ENCODE measurements at places on chromosomes 2 and 18.

DNA sequence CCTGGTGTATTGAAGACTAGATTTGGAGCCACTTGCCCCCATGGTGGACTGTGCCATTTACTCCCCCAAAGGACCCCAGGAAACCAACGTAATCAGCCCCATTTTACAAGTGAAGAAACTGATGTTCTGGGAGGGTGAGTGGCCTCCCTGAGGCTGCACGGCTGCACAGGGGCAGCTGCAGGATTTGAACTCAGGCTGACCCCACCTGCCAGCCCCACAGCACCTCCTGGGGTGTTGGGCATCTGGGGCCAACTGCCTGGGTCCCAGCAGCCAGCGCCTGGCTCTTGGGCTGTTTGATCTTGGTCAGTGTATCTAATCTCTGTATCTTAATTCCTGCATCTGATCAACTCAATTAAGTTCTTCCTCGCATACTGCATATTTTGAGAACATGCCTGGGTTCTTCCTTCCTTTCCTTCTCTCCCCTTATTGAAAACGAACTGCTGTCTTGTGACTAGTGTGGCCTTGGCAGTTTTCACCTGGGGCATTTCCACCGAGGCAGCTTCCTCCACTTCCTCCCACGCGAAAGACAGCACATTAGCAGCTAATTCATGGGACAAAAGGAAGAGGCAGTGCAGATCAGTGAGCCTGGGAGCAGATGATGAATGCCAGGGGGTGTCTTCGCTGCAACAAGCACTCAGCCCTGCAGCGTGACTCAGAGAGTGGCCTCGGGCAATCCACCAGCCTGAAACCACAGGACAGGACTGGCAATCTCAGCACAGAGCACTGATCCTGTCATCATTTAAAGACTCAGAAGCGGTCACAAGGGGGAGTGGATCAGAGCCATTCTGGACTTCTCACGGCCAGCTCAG is 184.1 kb upstream of the RAB12 start:
- DNase-seq: no peak

GRCh38 chr2:225429717-225430116 is 30.2 kb downstream of the NYAP2 start:
- DNase-seq: no peak

- DNase-seq: peak; percentile 42
Observed at GRCh38 chr18:44840058-44840790, 159.5 kb downstream of the SETBP1 start.

GRCh38 chr18:22778996-22779395 is 154.1 kb upstream of the RBBP8 start:
- DNase-seq: no peak

DNA sequence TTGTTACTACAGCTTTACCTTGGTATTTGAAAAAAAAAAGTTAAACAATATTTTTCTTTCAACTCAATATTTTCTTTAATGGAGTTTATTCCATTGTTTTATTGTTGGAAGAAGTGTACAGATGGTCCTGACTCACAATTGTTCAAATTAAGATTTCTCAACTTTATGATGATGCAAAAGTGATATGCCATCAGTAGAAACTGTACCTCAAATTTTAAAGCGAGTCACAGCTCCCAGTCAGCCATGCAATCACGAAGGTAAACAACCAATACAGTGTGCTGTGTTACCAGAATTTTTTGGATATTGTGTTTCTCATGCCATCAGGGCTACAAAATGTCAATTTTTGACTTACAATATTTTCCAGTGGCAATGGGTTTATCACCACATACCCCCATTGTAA is 54.0 kb upstream of the COL5A2 start:
- no peak for DNase-seq

GRCh38 chr2:143816916-143817315 is 687.7 kb downstream of the ARHGAP15 start:
- DNase-seq: no peak

DNA sequence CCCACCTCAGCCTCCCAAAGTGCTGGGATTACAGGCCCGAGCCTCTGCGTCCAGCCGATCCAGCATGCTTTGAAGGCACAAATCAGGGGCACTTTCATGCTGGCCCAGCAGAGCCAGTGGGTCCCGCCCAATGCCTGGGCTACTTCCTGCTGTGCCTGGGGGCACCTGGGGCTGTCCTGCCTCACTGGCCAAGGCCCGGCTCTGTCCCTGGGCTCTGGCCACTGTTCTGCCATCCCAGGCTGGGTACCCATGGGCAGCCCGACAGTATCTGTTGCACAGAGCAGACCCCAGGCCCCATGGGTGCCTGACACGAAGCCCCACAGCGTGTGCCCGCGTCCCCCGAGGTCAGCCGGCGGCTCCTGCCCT is 6.8 kb upstream of the GAL3ST2 start:
- DNase-seq: no peak

GRCh38 chr2:36824273-36824672 is 127.8 kb downstream of the VIT start:
- DNase-seq: no peak

DNA sequence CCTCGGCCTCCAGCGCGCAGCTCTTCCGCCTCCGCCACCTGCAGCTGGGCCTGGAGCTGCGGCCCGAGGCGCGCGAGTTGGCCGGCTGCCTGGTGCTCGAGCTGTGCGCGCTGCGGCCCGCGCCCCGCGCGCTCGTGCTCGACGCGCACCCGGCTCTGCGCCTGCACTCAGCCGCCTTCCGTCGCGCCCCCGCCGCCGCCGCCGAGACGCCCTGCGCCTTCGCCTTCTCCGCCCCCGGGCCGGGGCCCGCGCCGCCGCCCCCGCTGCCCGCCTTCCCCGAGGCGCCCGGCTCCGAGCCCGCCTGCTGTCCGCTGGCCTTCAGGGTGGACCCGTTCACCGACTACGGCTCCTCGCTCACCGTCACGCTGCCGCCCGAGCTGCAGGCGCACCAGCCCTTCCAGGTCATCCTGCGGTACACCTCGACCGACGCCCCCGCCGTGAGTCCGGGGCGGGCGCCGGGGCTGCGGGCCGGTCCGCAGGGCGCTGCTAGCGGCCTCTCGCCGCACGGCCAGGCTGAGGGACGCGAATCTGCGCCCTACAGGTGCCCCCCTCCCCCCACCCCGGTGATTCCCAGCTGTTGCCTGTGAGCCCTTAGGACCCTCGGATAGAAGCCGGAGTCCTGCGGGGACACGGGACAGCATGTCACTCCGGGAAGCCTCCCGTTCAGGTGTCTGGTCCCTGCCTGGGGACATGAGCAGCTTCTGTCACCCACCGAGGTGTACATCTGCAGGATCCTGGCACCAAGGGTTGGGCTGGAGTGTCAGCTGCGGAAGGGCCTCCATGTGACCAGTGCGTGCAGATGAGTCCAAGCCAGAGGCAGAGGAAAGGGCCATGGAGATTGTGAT is 616 bp downstream of the RNPEPL1 start:
- DNase-seq: no peak

DNA sequence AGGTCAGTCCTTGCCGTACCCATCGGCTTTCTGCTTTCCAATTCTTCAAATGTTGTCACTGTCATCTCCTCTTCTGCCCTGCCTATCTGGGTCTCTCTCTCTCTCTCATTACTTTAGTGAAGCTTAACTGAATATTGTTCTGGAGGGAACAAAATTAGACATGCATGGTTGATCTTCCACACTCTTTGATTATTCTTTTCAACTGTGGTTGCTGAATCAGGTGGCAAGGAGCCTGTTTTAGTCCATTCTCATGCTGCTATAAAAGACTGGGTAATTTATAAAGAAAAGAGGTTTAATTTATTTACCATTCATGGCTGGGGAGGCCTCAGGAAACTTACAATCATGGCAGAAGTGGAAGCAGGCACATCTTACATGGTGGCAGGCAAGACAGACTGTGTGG is 157.9 kb downstream of the ARL4C start:
- no peak for DNase-seq

GRCh38 chr18:25058521-25058920 is 293.4 kb downstream of the ZNF521 start:
- no peak for DNase-seq

DNA sequence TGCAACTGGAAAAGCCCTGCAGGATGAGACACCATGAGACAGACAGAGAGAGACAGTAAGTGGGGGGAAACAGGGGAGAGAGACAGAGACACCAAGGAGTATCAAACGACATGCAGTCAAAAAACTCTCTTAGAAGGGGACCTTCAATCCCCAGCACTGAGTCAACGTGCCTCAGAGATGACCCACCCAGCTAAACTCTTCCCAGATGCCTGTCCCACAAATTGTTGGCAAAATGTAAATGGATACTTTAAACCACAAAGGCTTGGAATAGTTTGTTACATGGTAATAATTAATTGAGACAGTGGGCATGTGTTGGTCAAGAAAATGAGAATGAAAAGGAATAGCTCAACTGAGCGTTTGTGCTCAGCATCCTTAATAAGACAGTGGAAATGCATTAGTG is 98.3 kb downstream of the GRB14 start:
- peak; percentile 20 for DNase-seq

DNA sequence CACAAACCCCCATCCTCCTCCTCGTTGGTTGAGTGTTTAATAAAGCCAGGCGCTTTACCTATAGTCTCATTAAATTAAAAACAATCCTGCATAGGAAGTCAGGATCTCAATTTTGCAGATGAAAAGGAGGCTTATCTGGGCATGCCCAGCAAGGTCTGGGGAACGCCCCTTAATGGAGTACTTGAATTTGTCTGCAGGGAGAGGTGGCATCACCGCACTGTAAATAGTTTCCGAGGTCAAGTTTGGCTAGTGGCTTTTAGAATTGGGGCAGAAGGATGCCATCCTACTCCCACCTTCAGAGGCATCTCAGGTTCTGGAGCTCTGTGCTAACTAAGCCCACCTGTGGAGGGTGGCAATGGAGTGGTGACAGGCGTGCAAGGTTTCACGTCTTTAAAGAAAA is 149.2 kb downstream of the TGIF1 start:
- DNase-seq: no peak

DNA sequence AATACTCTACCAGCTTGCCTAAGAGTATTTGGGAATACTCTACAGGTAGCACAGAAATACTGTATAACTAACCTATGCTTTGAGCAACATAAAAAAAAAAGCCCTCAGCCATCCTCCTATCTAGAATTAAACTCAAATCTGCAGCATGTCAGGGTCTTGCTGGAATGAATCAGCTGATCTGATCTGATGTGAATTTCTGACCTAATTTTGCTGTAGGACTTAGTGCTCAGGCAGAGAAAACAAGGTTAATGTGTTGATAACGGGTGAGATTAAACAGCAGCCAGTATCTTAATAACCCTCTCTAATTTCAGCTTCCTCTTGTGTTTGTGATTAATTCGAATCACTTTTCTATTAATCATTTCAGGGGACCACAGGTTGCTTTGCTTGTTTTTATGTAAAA is 16.3 kb downstream of the NYAP2 start:
- no peak for DNase-seq

GRCh38 chr2:40372283-40372985 is 79.5 kb downstream of the SLC8A1 start:
- DNase-seq: no peak

GRCh38 chr18:5979971-5980457 is 84.7 kb upstream of the TMEM200C start:
- DNase-seq: no peak

- no peak for DNase-seq
Observed at GRCh38 chr2:58347810-58348209, 106.7 kb upstream of the FANCL start.

DNA sequence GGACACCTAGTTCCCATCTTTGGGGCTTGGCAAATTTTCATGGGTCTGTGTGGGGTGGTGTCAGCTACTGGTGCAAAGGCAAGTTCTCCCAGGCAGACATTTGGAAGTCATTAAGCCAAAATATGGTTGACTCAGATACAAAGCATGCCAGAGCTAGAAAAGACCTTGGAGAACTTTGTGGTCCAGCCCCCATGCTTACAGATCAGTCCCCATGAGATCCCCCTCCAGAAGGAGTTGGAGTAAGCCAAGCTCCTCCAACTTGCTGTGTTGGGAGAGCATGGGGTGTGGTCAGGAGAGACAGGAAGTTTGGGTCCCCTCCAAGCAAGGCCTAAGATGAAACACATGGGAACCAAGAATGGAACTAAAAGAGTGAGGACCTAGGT is 224.5 kb downstream of the CYP26B1 start:
- DNase-seq: peak; percentile 90

DNA sequence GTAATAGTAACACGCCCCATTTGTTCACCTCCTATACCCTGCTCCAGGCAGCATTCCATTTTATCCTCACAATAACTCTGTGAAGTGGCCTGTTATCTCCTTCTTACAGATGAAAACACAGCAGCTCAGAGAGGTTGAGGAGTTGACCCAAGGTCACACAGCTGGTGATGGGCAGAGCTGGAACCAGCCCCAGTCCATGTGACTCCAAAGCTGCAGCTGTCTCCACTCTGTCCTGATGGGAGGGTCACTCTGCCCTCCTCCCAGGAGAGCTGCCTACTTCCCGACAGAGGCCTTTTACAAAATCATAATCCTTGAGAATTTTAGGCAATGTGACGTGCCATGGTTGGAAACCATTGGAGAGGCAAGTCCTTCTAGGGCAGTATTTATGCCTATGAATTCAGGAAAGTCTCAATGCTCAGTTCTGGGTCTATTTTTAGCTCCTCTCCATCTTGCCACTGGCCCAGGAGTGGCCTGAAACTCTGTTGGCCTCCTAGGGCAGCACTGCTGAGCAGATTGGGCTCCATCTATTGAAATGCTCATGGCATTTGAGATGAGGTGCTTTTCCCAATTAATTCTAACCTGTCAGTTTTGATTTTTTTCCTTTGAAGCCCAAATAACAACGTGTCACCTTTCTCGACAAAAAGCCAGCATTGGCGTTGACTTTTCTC is 162.0 kb upstream of the MSH6 start:
- no peak for DNase-seq

DNA sequence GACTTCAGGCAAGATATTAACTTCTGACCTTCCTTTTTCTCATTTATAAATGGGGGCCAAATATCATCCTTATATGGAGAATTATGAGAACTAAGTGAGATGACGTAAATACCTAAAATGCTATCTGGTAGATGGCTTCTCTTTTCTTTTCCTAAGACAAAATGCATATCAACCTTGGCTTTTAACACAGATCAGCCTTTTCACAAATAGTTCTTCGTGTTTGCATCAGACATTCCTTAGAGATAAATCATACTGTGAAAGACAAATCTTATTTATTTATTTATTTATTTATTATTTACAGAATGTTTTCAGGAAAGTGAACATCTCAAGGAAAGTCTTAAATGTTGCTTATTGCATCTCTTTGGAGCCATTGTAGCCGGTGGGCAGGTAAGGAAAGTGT is 62.8 kb downstream of the NBEAL1 start:
- peak; percentile 10 for DNase-seq

DNA sequence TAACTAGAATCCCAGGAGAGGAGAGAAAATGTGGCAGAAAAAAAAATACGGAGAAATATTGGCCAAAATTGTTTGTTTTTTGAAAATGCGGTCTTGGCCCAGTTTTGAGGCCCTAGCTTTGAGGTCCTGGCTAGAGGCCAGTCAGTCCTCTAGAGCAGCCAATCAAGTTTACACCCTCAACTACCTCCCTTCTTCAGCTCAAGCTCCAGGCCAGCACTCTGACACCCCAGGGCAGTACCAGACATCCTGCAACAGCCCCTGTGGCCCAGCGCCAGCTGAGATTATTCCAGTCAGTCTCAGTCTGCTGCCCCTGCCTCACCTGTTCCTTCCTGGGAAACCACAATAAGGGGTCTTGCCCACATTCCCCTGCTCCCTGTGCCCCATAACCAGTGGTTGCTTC is 107.7 kb downstream of the UGGT1 start:
- DNase-seq: no peak
